ENCODE measurements at places on chromosomes 5 and 9. TPM values are rescaled to one million over a fixed set of nuclear protein-coding genes. Genes with fewer than 3 reads are reported as not detected.

DNA sequence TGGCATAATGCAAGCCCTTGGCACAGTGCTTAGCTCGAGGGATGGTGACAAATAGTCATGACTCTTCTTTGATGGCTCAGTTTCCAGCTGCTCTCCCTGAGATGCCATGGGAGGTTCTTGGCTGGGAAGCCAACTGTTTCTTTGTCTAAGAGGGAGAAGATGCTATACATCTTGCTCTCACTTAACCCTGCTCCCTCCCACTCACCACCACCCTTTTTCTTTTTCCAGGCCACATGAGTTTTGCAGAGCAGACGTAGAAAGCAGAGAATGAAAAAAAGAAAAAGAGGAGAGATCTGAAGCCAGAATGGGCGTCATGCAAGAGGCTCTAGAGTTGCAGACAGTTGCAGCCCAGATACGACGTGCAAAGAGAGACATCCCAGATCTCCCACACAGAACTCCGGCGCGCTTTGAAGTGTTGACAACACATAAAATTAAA lies 160.5 kb downstream of the FGF18 start:
- DNase-seq: no peak

DNA sequence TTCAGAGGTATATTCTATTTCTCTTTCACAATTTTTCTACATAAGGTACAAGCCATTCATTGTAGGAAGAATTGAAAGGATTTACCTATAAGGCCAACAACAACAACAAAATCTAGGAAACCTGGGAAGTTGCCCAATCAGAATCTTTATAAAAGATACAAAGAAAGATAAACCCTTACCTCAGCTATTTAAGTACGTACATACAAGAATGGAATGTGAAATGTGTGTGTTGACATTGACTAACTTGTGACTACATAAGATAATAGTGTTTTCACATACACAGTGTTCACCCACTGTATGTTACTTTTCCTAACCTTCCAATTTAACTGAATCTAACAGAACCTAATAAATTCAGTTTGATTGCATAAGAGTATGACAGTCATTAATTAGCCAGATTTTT lies 154.1 kb downstream of the ADAMTS6 start:
- DNase-seq: no peak

DNA sequence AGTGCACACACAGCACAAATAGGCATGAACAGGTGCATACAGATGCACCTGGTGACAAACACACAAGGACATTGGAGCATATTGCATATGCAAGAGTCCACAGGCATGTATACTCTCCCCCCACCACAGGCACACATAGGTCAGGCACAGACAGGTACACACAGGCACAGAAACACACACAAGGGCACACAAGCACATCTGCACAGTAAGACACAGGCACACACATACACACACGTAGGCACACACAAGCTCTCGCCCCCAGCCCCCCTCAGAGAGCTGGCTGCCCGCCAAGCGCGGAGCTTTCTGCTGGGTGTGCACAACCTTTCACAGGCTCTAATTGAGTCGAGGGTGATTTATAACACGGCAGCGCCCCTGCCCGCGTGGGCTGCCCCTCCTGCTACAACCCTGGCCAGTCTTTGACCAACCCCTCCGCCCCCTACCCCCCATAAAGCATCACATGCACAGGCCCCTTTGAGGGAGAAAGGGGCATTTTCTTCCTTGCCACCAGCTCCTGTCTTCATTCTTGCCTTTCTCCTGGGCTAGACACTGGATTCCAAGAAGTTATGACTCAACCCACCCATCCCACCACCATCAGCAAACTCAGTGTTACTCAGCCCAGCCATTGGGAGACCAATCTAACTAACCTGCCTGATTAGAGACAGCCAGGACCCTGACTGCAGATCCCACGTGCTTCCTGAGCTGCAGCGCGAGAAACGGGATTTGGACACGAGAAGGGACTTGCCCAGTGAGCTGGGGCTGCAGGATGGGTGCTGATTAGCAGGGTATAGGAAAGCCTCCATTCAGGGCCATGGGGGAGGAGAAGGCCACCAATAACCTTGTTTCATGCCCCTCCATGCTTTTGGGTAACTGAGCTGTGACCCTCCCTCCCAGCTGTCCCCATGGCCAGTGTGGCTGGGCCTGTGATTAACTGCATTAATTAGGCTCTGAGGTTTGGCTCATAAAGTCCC lies 42.8 kb upstream of the PSD2 start:
- DNase-seq: no peak

GRCh38 chr5:132961887-132962286 lies 1.5 kb downstream of the AFF4 start:
- DNase-seq: no peak

- DNase-seq: no peak
Observed at GRCh38 chr5:177540438-177540837, 13.9 kb downstream of the FAM193B start.

DNA sequence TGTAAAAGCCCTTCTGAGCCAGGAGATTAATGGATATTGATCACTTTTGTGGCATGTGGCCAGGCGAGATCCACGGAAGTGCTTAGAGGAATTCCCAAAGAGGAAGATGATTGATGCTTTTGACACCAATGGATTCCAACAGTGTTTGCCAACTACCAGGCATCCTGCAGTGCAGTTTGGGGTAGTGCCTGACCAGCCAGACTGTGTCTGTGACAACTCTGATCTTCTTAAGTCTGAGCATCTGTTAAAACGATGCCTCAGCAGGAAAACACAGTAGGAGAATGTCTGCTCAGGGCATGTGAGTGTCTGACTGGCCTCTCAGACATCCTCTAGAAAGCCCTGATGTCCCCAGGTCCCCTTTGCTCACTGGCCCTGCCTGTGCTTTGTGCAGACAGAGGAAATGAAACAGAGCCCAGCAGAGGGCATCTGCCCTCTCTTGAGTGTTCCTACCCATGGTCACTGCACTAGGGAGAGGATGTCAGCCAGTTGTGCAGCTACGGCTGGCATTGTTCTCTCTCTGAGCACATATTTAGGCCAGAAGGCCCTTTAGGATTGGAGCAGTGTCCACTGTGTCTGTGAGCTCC lies 57.0 kb downstream of the TRPC7 start:
- DNase-seq: no peak

DNA sequence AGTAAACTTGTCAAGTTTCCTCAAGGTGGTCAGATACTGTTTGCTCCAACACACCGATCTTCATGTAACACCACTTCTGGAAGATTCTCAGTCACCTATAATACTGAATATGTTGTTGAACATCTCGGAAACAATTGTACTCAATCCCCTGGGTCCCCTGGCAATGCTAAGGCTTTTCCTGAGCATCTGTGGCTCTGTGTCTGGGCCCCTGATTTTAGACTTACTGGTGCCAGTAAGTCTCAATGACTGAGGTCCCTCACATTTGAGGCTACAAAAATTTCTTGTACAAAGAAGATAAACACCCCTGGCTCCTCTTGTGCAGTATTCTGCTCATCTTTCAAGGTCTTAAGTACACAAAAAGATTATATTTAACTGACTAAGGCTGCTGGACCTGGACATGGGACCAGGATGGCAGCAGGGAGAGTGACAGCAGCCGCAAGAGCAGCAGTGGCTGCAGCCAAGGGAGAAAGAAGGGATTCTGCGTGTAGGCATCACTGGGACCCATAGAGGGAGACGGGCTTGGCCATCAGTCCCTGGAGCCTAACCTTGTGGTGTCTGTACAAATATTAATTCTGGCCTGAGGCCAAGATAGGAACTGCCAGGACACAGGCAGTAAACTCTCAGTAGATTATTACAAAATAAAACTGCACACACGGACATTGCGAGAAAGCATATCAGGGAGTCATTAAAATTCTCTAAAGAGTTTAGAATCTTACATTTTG lies 49.0 kb upstream of the TNPO1 start:
- no peak for DNase-seq

- no peak for DNase-seq
Observed at GRCh38 chr9:76444322-76444929, 14.6 kb upstream of the GCNT1 start.

- no peak for DNase-seq
Observed at GRCh38 chr5:116442095-116442534, 132.5 kb downstream of the SEMA6A start.

- DNase-seq: no peak
Observed at GRCh38 chr9:124873664-124874063, 11.7 kb downstream of the ARPC5L start.

DNA sequence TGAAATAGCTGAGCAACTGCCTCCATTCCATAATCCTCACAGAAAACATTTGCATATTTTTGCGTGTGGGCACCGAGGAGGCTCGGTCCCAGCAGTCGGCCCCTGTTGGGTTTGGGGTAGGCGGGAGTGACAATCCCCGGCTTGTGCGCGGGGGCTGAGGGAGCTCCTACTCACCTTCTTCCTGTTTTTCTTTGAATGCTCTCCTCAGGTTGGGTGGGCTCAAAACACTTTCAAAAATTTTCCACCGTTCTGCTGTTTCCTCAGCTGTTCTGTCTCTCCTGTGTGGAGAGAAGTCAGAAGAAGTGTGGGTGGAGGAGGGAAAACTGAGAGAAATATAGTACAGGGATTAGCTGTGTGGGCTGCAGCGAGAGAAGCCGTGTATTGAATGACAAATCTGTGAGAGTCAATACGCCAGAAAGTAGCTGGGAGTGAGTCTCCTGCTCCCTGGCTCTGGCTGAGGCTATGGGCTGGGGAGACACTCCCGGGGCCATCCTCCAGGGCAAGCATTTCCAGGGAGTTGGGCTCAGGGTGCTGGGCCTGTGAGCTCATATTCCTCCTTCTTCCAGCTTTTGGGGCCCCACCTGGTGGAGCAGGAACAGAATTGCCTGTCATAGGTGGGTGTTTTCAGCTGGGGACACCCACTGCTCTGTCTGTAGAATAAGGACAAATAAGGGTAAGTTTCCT lies 84.7 kb downstream of the CMYA5 start:
- DNase-seq: no peak

DNA sequence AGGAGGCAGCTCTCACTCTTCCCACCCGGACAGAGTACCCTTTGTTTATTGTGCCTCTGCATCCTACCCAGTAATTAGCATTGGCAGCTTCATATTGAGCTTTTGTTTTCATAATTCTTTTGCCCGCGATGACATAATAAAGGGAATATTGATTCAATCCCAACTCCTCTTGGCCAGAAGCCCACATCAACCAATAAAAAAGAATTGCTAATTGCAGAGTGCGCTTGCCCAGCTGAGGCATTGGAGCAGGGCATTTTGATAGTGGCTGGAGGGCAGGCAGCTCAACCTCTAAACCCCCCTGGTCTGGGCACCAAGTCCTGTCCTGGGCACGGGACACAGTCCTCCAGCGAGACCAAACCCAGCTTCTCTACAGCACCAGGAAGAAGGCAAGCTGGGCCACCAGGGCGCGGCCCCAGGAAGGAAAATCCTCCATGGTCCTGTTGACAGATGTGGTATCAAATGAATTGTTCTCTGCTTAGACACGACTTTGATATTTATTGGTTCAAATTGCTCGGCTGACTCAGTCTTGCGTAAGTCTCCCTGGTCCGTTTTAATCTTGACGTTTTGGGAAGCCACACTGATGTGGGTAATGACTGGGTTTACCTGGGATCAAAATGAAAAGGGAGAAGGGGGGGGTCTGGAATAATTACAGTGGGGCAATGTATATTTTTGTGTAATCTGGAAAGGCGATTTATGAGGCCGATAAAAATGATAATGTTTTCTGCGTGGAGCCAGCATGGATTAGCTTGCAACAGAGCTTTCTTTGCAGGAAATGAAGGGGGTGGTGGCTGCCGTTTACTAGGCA lies 220.7 kb upstream of the MSX2 start:
- DNase-seq: no peak

- DNase-seq: no peak
Observed at GRCh38 chr9:20255052-20255451, 367.2 kb downstream of the MLLT3 start.

GRCh38 chr5:97618721-97619120 lies 435.7 kb upstream of the RIOK2 start:
- DNase-seq: no peak

GRCh38 chr5:159003045-159004030 lies 96.4 kb downstream of the EBF1 start:
- DNase-seq: no peak

DNA sequence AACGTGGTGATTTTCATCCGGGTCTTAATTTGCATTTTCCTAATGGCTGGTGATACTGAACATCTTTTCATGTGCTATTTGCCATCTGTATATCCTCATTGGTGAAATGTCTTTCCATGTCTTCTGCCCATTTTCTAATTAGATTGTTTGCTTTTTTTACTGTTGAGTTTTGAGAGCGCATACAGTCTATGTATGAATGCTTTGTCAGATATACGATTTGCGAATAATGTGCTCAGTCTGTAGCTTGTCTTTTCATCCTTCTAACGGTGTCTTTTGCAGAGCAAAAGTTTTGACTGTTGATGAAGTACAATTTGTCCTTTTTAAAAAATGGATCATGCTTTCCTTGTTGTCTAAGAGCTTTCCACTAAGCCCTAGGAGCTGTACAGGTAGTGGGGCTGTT lies 143.0 kb downstream of the RGS3 start:
- DNase-seq: no peak

DNA sequence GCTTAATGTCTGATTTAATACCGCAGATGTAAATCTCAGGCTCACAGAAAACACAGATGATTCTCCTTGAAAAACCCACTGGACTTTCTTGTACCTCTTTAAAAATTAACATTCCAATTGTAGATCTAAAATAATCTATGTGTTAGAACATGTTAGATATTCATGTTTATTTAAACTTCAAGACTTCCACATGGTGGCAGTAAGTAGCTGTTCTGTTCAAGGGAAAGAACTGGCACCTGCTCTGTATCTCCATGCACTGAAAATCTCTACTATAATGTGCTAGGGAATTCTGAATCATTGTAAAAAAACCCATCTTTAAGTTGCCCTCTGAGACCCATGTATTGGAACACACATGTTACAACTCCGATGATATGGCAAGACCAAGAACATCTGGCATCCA lies 366.9 kb downstream of the DMRTA1 start:
- DNase-seq: no peak

Gene IFNA21
- not detected for total RNA-seq

Gene ARSI
- 43.1 TPM for total RNA-seq

Gene GABBR2
- total RNA-seq: not detected

Gene PCDHB15
- total RNA-seq: 2.0 TPM

Gene TAF11L10
- not detected for total RNA-seq

Gene SPTLC1
- total RNA-seq: 89.5 TPM

Gene TNFSF8
- total RNA-seq: 3.2 TPM

Gene EXOC3
- 50.0 TPM for total RNA-seq

Gene NDUFS4
- 60.5 TPM for total RNA-seq

Measured in omental fat pad (tissue), 4 donors.